ENCODE measurements at places on chromosomes 2 and 18.

DNA sequence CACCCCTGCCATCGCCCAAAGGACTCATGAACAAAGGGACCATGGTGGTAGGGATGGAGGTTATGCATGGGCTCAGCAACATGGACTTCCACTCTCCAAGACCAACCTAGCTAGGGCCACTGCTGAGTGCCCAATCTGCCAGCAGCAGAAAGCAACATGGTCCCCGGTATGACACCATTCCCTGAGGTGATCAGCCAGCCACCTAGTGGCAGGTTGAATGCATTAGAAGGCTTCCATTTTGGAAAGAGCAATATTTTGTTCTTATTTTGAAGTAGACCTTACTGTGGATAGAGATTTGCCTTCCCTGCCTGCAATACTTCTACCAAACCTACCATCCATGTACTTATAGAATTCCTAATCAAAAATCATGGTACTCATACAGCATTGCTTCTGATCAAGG, 99.8 kb downstream of the METTL4 start:
- DNase-seq: peak; percentile 68

DNA sequence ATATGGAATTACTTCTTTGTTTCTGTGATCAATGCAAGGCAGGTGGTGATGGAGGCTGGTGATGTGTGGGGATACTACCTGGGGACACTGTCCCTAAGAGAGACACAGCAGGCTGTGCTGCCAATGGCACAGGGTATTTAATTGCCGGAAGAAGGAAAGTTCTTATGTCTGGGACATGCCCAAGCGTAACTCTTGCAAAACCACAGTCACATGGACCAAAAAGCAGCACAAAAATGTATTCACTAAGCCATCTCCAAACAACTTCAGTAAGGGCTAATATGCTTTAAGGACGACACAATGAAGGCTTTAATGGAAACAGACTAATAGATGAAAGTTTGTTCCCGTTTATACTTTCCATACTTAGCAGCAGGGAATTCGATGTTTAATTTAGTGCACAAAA, 49.7 kb upstream of the AP1S3 start:
- DNase-seq: no peak

GRCh38 chr2:203600286-203600685, 65.2 kb upstream of the RAPH1 start:
- no peak for DNase-seq

- DNase-seq: no peak
These were observed 526.5 kb downstream of the FBXO15 start for GRCh38 chr18:73621091-73621490.

GRCh38 chr2:58900246-58901027, 659.3 kb upstream of the FANCL start:
- DNase-seq: no peak

- peak; percentile 39 for DNase-seq
These were observed 15.4 kb downstream of the CEP68 start for GRCh38 chr2:65071499-65072180.

DNA sequence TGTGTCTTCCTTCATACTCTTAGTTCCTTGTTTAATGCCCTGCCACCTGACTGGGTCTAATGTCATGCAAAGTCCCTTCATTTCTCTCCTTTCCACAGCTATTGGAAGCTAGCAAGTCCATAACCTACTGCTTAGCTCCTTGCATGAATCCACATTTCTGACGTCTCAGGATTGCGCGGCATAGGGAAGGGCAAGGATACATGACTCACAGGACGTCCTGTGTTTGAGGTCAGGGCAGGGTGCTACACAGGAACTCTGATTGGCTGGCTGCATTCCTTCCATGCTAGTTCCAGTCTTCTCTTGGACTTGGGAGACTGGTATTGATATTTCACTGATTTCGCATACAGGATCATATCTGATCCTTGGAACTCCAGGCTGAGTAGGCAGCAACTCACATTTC, 137.9 kb downstream of the CDH2 start:
- no peak for DNase-seq

GRCh38 chr18:69874058-69874457, 73.6 kb downstream of the CD226 start:
- no peak for DNase-seq

DNA sequence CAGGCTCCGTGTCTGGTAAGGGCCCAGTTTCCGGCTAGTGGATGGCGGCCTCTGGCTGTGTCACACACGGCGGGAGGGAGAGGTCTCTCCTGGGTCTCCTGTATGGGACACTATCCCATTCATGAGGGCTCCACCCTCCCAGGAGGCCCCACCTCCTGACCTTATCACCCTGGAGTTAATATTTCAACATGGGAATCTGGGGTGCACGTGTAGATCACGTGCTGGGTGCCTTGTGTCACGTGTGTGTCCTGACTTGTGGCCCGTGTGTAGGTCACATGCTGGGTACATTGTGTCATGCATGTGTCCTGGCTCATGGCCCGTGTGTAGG, 9.9 kb downstream of the NEU4 start:
- DNase-seq: no peak

GRCh38 chr18:12857991-12858544, 26.0 kb downstream of the PTPN2 start:
- DNase-seq: no peak

DNA sequence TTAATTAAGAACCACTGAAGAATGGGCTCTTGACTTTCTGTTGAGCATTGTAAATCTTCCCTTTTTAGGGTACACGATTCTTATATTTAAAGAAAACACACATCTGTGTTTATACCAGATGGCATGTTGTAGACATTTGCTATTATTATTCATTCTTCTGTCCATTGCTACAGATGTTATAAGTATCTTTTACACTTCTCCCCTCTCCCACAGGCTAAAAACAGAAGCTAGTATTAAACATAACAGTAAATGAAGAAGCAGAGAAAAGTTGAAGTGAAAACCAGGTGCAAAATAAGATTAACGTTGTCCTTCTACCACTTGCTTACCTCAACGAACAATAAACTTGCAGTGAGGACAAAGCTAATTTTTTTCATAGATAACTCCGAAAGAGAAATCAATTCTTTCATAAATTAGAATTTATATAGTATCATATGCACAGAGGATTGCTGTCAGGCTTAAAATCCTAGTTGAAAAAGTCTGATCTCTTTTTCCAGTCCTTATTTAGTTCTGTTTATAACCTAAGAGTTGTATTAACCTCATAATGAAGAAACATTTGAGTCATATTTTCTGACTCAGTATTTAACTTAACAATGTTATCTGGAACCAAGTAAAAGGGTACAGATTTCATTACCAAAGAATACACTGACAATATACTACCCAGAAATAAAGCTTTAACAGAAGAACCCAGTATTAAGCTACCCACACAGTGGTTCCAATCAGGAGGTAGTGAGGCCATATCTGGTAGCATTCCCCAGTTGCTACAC, 16.4 kb upstream of the ZNF385B start:
- DNase-seq: no peak

GRCh38 chr2:204065566-204065965, 129.0 kb downstream of the ICOS start:
- DNase-seq: no peak

GRCh38 chr2:240793313-240794177, 26.5 kb downstream of the KIF1A start:
- DNase-seq: no peak

DNA sequence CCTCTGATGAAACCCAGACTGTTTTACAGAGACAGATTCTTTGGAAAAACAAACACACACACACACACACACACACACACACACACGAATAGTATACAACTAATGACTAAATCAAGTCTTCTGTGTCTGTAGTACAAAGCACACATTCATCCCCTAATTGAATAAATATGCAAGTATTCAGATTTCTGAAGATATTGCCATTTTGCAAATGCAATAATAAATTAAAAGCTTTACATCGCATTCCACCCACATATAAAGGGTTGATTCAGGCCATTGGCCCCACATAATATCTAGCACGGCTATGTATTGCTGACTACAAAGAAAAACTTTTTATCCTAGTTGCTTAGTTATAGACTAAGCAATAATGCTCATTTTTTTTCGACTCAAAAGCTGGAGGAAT, 86.2 kb downstream of the PAX3 start:
- DNase-seq: no peak

GRCh38 chr18:11672846-11673454, 16.1 kb upstream of the GNAL start:
- no peak for DNase-seq

DNA sequence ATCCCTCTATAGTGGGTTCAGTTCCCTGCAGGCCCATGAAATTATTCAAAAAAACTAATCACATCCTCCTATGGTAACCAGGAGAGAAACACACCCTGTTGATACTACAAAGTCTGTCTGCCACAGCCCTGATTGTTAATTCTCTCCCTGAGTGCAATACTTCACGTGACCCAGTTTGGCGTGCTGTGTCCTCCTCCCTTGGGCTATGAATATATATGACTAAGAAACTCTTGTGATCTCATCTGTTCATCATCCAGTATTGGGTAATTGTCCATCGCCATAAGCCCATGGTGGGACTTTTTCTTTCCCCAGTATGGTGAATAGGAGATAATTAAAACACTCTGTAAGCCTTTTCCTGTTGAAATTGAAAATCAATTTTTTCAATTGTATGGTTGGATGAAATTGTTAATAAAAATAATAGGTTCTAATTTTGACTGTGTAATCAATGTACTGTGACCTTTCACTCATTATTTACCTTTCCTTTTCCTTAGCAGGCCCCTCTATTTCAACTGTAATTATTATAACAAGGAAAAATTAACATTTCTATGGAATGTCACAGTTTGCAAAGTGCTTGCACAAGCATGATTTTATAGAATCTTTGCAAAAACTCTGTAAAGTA, 1822.6 kb downstream of the SUCLG1 start:
- DNase-seq: no peak

- DNase-seq: no peak
These were observed 18.2 kb upstream of the MGAT5 start for GRCh38 chr2:134235510-134236144.

- DNase-seq: peak; percentile 11
These were observed 11.5 kb downstream of the NTSR2 start for GRCh38 chr2:11658208-11659114.

DNA sequence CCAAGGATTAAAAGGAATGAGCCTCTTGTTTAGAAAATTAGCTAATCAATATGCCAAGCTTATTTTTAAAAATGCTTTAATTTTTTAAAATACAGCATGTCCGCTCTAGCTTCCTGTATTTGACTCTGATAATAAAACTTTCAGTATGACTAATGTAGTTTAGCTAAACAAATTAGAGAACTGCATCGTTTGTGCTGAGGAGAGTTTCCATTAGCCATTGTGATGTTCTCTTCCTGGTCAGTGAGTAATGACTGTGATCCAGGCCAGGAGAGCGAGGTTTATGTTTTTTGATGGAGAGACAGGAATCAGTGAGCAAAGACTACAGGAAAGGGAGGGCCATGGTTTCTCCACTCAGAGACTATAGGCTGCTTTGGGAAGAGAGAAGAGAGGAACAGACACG, 237.2 kb upstream of the ETAA1 start:
- DNase-seq: no peak

DNA sequence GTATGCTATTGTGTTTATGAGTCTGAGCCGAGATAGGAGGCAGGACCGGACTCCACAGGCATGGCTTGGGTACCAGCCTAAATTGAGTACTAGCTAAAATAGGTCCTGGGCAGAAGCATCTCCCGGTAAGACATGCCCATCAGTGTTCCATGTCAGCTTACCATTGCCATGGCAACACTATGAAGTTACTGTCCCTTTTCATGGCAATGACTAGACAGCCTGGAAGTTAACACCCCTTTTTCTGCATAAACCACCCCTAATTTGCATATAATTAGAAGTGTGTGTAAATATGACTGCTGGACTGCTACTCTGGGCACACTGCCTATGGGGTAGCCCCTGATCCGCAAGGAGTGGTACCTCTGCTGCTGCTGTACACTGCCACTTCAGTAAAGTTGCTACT, 1005.1 kb upstream of the FAM98A start:
- no peak for DNase-seq

- DNase-seq: peak; percentile 11
These were observed 513.9 kb upstream of the NXPH2 start for GRCh38 chr2:139293992-139294548.

- DNase-seq: no peak
These were observed 488.1 kb upstream of the RAB12 start for GRCh38 chr18:8121101-8121500.

GRCh38 chr18:48616484-48617255, 77.8 kb downstream of the CTIF start:
- DNase-seq: no peak

Data from DMS53 (cell line).